ENCODE measurements at places on chromosomes 3 and 15.

DNA sequence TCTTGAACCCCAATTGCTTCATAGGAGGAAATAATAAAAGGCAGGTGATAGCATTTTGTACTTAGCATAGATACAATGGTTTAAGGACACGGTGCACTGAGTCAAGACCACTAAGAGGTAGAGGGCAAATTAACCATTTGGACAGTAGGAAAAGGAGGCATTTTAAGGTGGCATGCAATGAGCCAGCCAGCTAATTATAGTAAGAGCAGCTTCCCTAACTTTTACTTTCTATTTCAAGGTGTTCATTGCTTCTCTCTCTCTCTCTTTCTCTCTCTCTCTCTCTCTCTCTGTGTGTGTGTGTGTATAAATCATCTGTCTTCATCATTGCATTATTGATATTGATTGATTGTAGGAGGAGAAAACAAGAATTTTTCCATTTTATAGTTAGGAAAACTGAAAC lies 740.4 kb upstream of the CFAP20DC start:
- DNase-seq: no peak

- no peak for DNase-seq
Measured at GRCh38 chr3:29914861-29915524, 634.1 kb downstream of the RBMS3 start.

DNA sequence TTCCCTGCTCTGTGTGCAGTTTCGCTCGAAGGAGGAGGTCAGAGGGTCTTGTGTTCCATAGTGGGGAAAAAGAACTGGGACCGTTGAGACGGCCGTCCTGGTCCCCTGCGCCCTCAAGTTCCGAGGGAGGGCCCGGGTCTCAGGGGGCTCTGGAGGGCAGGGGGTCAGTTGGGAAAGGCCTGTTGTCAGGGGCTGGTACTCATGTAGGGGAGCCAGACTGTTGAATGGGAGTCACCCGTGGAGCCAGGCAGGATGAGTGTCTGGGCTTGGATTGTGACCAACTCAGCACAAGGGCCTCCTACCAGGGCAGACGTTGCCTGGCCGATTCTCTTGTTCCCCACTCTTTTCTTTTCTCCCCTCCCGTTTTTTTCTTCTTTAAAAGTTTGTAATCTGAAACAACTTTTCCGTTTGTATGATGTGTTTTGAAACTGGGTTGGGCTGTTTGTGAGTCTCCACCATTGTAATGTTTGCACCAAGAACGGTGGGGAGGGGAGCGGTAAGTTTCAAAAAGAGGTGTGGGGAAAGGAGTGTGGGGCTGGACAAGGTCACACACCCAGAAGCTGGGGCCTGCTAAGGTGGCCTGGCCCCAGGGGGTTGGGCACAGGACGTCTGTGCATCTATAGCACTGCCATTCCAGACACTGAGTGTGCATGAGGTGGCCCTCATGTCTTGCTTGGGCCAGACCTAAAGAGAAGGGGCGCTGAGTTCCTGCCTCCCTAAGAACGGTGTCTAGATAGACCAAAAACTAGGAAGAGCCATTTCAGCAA lies 1.1 kb downstream of the CMTM7 start:
- no peak for DNase-seq

DNA sequence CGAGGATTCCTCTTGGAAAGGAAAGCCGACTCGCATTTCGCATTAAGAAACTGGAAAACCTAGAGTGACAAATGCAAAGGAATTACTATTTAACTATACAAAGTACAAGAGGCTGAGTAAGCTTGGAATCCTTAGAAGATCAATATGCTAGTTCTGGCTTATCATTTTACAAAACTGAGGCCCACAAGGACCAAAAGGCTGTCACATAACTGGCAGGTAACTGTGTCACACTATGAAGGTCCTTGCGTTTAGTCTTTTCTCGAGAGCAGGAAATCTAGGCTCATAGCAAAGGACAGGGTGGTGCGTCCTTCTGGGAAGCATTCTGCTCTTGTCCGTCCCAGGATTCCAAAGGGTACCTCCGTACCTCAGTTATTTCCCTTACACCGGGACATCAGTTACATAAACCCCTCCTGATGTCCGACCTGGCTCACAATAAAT lies 629 bp downstream of the RPL24 start:
- no peak for DNase-seq
